Activated naive CD8-positive, alpha-beta T cell treated with anti-CD3 and anti-CD28 coated beads for 36 hours (primary cell): ENCODE measurements at places on chromosomes 1 and 21. TPM values are rescaled to one million over a fixed set of nuclear protein-coding genes. Genes with fewer than 3 reads are reported as not detected.

The HCRTR1 gene
- total RNA-seq, result not detected

The GTF2B gene
- 42.8 TPM for total RNA-seq

The CACNA1S gene
- total RNA-seq, result not detected

The TBX19 gene
- total RNA-seq, result 0.56 TPM

The ESRRG gene
- total RNA-seq, result not detected

The GPR161 gene
- 0.14 TPM for total RNA-seq

The SERPINC1 gene
- total RNA-seq, result not detected

The SIM2 gene
- total RNA-seq, result not detected

The MROH9 gene
- total RNA-seq, result not detected

The RNU1-3 gene
- 961 TPM for total RNA-seq

The SARS1 gene
- total RNA-seq, result 226 TPM

The BCL2L15 gene
- 2.2 TPM for total RNA-seq

The LORICRIN gene
- total RNA-seq, result not detected

The CNR2 gene
- total RNA-seq, result 0.28 TPM

The FAM163A gene
- total RNA-seq, result not detected

The CASQ1 gene
- not detected for total RNA-seq

The GPA33 gene
- total RNA-seq, result not detected

The WDR26 gene
- total RNA-seq, result 61.4 TPM

- DNase-seq, result no peak
Observed at GRCh38 chr21:34097442-34097841, 24.1 kb downstream of the MRPS6 start.

GRCh38 chr1:96978444-96978843 is 256.9 kb downstream of the PTBP2 start:
- no peak for DNase-seq

GRCh38 chr21:39422527-39423241 is 22.9 kb downstream of the LCA5L start:
- no peak for DNase-seq

DNA sequence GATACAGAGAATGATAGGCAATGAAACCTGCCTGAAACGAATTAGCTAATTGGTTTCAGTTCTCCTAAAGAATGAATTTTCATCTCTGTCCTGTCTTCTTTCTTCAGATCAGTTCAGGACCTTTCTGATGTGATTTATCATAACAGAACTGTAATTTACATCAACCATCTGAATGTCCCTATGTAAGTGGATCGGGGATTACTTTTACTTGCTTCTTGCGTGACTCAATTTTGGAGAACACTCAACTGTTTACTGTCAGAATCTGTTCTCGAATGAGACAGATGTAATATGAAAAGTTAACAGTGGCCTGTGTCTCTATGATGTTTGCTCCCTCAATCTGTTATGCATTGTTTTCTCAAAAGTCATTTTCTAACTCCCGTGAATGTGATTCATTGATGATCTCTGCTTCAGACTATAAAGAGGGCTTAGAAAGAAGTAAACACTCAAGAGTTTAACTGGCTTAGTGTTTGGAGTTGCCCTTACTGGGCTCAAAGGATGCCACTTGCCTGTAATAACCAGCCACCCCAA is 111.0 kb downstream of the GABPA start:
- no peak for DNase-seq

DNA sequence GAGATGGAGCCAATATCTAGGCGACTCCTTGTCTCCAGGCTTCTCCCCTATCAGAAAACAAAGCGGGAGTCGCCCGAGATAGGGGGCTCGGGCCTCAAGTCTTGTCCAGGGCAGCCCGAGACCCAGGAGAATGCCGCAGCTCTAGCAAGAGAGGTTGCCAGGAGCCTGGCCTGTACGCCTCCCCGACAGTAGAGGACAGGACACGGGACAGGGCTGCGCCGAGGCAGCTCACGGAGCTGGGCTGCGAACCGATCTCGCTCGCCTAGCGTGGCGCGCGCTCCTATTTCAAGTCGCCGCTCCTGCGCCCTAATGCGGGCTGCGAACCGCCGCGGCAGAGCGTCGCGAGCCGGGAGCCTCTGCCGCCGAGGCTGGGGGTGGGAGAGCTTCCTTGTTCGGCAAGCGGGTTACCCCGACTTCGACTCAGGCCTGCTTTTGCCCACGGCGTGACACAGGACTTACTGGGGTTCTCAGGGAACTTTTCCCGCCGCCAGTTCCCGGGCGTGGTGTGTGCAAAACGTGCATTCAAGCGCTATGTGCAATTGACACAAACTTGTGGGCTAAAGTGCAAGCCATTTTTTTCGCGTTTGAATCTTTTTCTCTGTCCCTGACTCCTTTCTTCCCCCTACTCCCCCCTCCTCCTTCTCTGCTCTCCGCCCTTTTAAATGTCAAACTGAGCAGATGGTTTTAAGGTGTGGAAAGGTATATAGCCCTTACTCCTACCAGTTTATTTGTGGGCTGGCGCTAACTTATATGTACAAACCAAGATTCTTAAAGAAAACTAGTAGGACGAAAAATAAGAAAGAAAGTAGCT is 2.4 kb upstream of the PROX1 start:
- no peak for DNase-seq

DNA sequence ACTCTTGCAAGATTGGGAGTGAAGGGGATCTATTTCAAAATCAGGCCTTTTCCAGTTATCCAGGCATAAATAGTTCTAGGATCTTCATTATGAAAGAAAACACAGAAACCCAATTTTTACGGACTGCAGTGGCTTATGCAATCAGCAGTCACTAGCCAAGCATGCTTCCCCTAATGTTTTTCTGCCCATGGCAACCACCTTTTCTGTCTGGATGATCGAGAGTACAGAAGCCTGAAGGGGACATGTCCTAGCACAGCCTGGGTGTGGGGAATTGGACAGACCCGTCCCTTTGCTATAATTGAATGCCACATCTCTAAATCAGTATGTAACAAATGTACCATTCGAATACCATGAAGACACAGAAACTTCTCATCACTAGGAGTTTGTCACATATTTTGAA is 29.8 kb upstream of the NCAM2 start:
- DNase-seq, result no peak

- DNase-seq, result no peak
Observed at GRCh38 chr1:209095627-209096595, 487.6 kb upstream of the CAMK1G start.

- no peak for DNase-seq
Observed at GRCh38 chr1:9294910-9295636, 2.4 kb downstream of the SPSB1 start.

DNA sequence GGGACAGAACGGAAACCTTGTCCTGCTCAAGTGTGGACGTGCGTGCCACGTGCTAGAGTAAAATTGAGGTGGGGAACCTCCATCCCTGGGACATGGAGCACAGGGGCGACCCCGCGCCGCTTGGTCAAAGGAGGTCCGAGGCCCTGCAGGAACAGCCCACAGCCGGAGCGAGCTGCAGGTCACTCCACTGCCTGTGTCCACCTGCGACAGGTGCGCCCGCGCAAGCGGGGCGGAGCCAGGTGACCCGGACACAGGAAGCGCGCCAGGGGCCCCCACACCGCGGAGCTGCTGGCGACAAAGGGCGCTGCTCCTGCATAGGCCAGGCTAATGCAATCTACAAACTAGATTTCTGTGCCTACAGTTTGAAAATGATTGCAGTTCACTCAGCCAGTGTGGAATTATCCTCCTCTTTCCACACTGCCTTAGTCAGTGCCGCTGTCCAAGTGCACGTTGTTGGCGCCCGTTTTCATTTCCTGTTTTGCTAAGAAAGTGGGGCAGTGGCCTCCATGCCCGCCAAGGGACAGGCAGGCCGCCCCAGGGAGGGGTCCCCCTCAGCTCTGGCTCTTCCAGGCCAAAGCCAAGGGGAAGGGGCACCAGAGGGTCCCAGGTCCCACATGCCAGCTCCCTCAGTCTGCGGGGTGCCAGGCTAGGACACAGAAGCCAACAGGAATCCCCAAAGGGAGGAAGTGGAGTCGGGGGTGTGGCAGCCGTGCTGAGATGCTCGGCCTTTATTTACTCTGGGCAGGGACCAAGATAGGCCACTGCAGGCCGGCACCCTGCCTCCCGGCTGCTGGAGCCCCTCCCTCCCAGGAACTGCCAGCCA is 4.3 kb upstream of the NADK start:
- DNase-seq, result no peak

DNA sequence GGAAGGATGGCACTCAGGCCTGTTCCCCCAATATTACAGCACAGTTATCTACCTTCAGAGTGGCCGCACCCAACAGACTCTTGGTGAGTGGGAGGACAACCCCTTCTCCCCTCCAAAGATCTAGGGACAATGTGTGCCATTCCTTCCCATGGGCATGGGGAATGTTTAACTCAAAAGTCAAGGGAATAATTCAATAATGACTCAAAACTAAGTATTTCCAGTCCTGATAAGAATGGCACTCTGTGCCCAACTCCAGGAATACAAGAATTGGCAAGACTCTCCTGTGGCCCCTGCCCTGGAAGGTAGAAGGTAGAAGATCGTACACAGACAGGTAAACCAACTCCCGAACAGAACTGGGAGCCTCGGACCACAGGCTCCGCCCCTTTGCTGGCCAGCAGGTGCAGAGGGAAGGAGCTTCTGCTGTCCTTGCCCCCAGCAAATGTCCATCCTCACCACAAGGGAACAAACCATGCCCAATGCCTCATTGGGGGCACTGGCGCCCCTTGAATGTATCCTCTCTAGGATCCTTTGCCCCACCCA is 514.0 kb downstream of the NPHP4 start:
- DNase-seq, result no peak

GRCh38 chr1:23436520-23437354 is 12.2 kb upstream of the TCEA3 start:
- peak; percentile 35 for DNase-seq

GRCh38 chr1:245378311-245378722 is 223.5 kb downstream of the KIF26B start:
- DNase-seq, result peak; percentile 46

DNA sequence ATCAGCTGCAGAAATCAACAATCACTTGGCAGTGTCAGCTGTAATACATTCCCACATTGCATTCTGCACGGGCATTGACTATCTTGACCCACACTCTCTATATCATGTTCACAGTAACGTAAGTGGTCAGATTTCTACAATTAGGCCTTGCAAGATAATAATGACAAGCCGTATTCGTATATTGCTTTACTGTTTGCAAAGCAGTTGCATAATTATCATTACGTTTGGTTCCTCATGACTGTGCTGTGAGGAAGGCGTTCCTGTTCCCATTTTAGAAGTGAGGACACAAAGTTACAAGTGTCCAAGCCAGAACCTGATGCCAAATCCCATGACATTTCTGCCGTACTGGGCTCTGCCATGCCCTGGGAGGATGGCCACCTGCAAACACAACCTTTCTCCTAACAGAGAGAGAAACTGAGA is 53.5 kb upstream of the TARBP1 start:
- no peak for DNase-seq

DNA sequence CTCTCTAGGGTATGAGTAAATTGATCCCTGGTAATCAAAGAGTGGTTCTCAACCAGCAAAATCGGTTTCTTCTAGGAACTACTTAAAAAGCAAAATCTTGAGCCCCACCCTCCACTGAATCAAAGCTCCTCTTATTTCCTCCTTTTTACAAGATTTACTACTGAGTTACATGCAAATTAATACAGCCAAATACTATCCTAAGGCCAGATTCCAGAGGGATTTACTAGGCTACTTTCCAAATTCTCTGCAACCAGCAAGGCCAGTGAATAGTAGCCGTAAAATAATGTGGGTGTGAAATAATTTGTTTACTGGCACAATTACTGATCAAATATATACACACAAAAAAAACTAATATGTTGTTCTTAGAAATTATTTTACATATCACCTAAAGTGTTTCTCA is 1583.8 kb downstream of the NCAM2 start:
- no peak for DNase-seq

DNA sequence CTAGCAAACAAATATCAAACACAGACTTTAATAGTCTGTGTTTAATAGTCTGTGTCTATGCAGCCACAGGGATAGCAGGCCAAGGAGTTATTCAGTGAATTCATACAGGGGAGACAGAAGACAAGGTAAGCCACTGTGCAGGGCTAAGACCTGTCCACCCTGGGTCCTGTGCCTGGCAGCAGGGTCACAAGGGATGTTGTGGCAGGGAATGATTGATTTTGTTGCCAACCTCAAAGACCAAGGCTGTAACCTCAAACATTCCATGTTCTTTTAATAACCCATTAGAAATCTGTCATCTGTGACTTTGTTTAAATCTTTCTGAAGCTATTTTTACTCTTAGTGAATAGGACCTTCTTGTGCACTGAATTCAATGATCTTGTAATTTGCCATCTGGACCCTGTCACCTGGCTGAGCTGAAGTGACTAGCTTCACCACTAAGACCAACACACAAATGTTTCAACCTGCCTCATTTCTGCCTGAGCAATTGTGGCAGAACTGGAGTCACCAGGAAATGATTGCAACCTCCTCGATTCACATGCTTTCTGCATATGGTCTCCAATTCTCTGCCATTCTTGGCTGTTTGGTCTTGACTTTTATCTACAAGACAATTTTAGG is 154.2 kb downstream of the ASTN1 start:
- no peak for DNase-seq

DNA sequence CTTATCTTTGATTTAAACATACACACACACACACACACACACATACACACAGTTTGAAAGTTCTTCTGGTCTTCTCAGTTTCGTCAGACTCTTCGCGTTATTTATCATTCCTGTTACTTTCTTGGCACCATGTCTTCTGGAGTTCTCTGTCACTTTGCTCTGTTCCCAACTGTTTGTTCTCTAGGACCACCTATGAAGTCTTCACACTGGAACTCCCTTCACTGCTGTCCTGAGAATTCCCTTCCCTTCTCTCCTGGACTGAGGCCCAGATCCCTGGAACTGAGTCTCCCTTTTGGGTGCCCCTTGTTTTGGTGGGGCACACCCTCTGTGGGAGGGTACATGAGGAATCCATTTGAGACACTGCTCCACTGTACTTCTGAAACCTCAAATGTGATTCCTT is 30.5 kb downstream of the ALG14 start:
- DNase-seq, result no peak

DNA sequence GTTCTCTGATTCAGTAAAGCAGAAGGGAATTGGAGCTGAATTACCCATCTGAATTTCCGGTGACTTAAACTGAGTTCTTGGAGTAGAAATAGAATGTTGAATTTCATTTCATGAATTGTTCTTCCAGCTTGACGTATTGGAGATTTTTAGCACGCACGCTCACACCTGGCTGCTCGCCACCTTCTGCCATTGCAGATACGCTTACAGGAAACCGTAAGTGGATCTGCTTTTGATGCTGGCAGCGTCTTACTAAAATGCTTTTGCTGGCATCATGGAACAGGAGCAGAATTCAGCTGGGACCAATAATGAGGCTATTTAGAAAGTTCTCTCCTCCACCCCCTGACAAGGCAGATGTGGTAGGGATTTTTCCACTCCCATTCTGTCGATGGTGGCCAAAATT is 17.7 kb upstream of the ELAVL4 start:
- DNase-seq, result no peak

- peak; percentile 52 for DNase-seq
Observed at GRCh38 chr1:39196244-39197215, 8.0 kb upstream of the MACF1 start.
